Fibroblast of villous mesenchyme (primary cell): ENCODE measurements at places on chromosomes 16 and 17. TPM values are rescaled to one million over a fixed set of nuclear protein-coding genes. Genes with fewer than 3 reads are reported as not detected.

The NUP93 gene
- 54.1 and 60.9 TPM in 2 replicates for total RNA-seq

GRCh38 chr17:11921296-11921695 lies 76.0 kb downstream of the ZNF18 start:
- DNase-seq: no peak

The ANKRD40CL gene
- not detected in 2 replicates for total RNA-seq

The NXN gene
- total RNA-seq: 91.5 and 124 TPM in 2 replicates

- DNase-seq: no peak
Observed at GRCh38 chr17:50539762-50540559, 7.0 kb upstream of the SPATA20 start.

The KRTAP3-2 gene
- total RNA-seq: not detected in 2 replicates

The CLDN9 gene
- not detected in 2 replicates for total RNA-seq

The NPIPB9 gene
- total RNA-seq: 3.9 TPM in 2 replicates

- peak; percentile 29 for DNase-seq
Observed at GRCh38 chr17:29620271-29620670, 2.4 kb downstream of the CORO6 start.

DNA sequence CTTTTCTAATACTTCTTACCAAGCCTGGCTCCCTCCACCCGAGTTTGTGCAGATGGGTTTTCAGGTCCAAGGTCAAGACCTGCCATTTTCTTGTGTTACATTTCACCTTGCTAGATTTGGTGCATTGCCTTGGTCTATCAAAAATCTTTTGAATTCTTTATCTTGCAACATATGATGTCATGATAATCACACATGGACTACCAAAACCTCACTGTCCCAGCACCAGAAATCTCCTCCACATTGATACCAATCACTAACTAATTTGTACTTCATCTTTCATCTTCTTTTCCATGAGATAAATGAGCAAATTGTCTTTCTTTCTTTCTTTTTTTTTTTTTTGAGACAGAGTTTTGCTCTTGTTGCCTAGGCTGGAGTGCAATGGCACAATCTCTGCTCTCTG lies 33.0 kb upstream of the ZFHX3 start:
- no peak for DNase-seq
